ENCODE measurements at places on chromosomes 1 and 21.

GRCh38 chr1:33122483-33123178 is 41.7 kb downstream of the AZIN2 start:
- DNase-seq, result no peak

DNA sequence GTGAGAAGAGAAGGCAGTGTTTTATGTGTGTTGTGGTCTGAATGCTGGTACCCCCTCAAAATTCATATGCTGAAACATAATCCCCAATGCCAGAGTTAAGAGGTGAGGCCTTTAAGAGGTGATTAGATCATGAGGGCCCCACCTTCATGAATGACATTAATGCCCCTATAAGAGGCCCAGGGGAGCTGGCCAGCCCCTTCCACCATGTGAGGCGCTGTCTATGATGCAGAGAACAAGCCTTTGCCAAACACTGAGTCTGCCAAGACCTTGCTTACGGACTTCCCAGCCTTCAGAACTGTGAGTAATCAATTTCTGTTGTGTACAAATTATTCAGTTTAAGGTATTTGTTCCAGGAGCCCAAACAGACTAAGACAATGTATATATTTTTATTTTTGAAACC is 20.2 kb downstream of the CAPZB start:
- no peak for DNase-seq

DNA sequence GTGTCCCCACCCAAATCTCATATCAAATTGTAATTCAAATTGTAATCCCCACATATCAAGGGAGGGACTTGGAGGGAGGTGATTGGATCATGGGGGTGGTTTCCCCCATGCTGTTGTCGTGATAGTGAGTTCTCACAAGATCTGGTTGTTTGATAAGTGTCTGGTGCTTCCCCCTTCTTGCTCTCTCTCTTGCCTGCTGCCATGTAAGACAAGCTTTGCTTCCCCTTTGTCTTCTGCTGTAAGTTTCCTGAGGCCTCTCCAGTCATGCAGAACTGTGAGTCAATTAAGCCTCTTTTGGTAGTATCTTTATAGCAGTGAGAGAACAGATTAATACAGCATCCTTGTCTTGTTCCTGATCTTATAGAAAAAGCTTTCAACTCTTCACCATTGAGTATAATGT is 6.5 kb upstream of the LRRC39 start:
- DNase-seq, result no peak

GRCh38 chr21:35506352-35506751 is 457.2 kb upstream of the RUNX1 start:
- DNase-seq, result peak; percentile 72

DNA sequence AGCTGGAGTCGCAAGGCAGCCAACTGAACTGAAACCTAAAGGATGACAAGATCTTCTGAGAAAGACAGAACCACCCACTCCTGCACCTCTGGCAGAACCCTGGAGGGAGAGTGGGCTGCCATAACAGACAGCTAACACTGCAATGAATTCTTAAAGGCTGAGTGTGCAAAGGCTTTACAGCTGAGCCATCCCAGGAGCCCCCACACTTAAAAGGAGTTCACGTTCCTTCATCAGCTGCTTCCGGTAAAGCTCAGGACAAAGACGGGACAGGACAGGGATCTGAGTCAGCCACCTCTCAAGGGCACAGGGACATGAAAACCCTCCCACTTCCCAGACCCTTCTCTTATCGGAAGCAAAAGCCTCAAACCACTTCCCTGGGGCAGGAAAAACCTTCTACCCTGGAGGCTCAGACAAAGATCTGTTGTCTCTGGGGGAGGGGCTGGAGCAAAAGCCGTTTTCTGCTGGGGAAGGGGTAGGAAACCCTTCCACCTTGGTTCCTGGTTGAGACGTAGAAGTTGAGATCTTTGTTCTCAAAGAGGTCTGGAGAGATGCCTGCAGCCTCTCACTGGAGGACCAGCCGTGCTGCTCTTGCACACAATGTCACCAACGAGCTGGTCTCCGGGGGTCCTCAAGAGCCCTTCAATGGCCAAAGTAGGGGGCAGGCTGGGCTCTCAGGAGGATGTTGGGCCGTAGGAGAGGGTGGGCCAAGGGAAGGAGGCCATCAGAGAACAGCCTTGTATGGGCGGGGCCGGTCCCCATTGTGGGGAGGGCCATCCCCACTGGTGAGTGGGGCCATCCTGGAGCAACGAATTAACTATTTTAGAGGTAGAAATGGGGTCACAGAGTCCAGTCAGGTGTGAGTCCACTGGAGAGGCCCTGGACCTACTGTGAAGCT is 452.4 kb downstream of the PTPRU start:
- DNase-seq, result no peak

GRCh38 chr1:19612530-19612929 is 31.6 kb upstream of the NBL1 start:
- DNase-seq, result no peak

GRCh38 chr1:54567961-54568360 is 19.9 kb downstream of the ACOT11 start:
- no peak for DNase-seq

- DNase-seq, result peak; percentile 58
Measured at GRCh38 chr1:244964112-244964971, 100.0 kb upstream of the HNRNPU start.

- no peak for DNase-seq
Measured at GRCh38 chr1:50973875-50974617, 4.0 kb downstream of the CDKN2C start.

DNA sequence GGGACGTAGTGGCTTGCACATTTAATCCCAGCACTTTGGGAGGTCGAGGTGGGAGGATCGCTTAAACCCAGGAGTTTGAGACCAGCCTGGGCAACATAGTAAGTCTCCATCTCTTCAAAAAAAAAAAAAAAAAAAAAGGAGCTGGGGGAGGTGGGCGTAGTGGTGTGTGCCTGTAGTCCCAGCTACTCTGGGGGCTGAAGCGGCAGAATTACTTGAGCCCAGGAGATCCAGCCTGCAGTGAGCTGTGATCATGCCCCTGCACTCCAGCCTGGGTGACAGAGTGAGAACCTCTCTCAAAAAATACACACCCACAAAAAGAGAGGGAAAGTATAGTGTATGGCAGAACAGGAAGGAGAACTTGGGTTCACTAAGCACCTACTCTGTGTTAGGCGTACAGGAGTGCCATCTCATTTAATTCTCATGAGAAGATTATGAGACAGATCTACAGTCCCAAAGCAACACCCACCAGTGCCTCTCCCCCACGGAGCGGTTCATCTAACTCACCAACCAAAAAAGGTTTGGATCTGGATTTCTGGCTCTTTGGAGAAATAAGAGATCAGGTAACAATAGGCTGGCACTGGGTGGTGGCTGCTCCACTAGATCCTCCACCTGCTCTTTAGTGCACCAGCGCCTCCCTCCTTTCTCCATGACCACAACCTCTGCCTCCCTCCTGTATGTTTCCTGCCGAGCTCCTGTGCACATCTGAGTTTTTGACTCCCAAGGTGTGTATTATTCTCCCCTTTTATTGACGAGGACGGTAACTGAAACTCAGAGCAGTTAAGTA is 1.4 kb upstream of the TRAF5 start:
- DNase-seq, result no peak

GRCh38 chr21:28464988-28465387 is 527.7 kb downstream of the LTN1 start:
- DNase-seq, result no peak

- DNase-seq, result no peak
Measured at GRCh38 chr1:87834941-87835340, 506.3 kb downstream of the LMO4 start.

DNA sequence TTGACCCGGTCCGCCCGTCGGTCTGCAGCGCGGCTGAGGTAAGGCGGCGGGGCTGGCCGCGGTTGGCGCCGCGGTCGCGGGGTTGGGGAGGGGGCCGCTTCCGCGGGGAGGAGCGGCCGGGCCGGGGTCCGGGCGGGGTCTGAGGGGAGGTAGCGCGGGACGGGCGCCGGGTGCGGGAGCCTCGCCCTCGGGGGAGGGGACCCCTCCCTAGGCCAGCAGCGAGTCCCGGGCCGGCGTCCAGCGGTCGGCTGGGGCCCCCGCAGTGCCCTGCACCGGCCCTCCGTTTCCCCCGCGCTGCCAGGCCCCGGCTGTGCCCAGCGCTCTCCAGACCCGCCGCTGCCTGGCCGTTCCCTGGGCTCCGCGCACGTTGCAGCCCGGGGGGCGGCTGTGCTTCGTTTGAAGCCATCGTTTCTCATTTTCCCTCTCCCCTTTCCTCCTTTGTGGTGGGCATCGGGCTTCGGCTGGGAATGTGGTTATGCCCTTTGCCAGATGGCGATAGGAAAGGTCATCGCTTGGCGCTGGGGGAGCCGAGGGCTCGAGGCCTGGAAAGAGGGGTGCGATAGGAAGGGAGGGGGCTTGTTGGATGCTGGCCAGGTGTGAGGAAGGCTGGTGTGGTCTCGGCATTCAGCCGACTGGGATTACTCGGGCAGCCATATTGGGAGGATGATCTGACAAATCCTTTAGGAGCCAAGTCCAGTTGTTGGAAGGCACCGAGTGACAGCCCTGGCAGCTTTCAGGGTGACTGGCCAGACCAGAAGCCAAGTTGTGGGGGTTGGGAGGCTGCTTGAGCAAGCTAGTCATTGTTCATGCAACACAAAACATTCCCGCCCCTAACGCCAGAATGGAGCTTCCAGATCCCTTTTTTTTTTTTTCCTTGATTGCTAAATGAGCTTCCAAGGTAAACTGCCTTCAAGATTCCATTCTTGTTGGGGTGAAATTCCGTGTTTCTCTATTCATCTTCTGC is 753 bp downstream of the KIF1B start:
- peak; percentile 59 for DNase-seq

DNA sequence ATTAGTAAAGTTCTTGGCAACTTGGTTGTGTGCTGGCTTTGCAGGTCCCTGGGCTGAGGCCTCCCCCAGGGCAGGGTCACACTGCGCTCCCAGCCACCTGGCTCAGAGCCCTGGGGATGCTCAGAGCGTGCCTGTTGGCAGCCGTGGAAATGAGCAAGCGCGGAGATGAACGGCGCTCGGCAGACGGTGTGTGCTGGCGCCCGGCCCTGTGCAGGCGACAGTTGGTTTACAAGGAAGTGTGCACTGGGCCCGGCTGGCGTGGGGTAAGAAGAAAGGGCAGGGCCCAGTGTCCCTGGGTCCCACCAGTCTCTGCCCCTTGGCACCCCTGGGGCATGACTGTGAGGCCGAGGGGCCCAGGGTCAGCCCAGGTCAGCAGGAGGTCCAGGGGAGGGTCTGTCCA is 25.7 kb upstream of the PEX10 start:
- no peak for DNase-seq

GRCh38 chr1:44929531-44929930 is 56.9 kb downstream of the EIF2B3 start:
- peak; percentile 11 for DNase-seq

DNA sequence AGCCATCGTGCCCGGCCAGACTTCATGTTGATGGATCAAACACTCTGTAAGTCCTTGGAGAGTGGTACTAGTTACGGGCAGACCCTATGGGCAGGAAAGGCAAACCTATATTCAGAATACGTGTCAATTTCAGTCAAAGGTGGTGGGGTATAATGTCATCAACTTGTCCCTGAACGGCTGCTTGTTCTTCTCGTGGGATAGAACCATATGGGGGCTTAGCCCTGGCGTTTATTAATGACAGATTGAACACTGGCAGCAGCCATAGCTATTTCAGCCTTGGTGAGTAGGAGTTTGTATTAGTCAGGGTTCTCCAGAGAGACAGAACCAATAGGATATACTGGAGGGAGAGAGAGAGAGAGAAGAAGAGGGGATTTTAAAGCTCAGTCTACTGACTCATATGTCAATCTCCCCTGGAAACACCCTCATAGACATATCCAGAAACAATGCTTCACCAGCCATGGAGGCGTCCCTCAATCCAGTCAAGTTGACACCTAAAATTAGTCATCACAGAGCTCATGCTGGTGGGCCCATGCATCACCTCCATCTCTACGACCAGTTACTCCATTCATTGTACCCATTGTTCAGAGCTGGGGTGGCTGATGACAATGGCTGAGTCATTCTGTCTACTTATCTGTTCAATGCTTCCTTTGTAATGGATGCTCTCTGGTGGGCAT is 16.1 kb upstream of the AQP10 start:
- DNase-seq, result no peak

GRCh38 chr1:153513023-153513422 is 22.8 kb downstream of the S100A6 start:
- DNase-seq, result no peak

DNA sequence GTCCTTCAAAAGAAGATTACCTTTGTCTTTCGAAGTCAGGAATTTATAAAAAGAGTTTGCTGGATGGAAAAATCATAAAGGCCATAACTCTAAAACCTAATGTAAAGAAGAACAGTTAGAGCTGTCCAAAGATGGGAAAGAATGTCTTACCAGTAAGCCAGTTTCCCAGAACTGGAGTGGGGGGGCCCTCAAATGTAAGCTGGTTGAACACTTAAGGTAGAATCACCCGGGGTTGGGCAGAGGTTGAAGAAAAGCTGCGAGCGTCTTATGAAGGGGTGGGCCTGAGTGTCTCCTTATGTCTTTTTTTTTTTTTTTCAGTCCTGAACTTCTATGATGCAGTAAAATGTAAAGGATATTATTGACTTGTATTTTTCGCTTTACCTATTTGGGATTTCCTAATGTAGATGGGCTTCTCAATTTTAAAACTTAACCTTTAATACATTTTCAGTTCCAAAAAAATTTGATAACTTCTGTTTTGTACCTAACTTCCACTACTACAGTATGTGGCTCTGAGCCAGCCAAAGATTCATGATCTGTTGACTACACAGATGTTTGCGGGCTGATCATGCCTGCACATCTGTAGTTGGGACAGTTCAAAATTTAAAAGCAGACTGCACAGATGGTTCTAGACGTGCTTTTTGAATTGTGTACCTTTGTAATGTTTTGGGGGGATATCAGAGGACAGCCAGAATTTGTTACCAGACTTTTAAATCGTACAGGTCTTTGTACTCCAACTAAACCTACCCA is 43.6 kb downstream of the NFYC start:
- DNase-seq, result no peak

DNA sequence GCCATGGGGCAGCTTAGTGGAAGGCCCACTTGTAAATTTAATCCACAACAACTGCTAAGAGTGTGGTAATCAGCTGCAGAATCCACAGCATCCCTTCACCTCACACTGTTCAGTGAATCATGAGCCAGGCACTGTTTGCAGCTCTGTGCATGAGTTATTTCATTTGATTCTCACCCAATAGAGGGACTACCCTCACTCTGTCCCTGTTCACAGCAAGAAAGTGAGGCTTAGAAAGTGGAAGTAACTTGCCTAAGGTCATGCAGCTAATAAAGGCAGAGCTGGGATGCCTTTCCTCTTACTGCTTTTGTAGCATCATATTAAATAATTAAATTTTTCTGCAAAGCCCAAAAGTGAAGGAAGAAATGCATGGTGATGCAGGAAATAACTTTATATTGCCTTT is 346.5 kb upstream of the PLD5 start:
- no peak for DNase-seq

DNA sequence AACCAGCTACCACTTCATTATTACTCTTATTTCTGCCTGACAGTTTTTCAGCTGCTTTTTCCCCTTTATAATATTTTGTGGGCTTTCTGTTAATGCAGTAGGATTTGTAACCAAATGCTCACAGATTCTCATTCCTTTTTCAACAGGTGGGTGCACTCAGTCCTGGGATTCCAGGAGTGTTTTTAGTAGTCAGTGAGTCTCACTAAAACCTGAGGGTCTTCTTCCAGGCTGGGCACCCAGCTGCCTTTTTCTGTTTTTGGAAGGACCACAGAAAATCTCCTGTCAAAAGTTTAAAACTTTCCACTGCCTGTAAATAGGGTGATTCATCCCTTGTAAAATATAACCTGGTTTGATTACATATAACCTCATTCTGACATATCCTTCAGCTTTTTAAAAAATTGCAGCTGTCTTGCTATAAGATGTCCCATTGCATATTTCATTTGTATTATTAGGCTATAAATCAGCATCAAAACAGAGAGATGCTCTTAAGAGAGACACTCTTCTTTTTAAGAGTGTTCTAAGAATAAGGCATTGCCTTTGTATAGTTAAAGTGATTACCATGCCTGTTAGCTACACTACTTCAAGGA is 16.8 kb upstream of the CEP350 start:
- no peak for DNase-seq
